ENCODE measurements at places on chromosomes 16 and 17.
A peak's percentile ranks its signal among the peaks of the same experiment; 100 is the strongest.

- DNase-seq, result no peak
Observed at GRCh38 chr17:77723909-77724875, 234.3 kb upstream of the TNRC6C start.

GRCh38 chr17:78933959-78934568 lies 8.9 kb upstream of the TIMP2 start:
- peak; percentile 90 for DNase-seq

GRCh38 chr16:29840240-29840639 lies 20.0 kb downstream of the MVP start:
- no peak for DNase-seq

- DNase-seq, result no peak
Observed at GRCh38 chr16:72480911-72481310, 309.0 kb upstream of the PMFBP1 start.

DNA sequence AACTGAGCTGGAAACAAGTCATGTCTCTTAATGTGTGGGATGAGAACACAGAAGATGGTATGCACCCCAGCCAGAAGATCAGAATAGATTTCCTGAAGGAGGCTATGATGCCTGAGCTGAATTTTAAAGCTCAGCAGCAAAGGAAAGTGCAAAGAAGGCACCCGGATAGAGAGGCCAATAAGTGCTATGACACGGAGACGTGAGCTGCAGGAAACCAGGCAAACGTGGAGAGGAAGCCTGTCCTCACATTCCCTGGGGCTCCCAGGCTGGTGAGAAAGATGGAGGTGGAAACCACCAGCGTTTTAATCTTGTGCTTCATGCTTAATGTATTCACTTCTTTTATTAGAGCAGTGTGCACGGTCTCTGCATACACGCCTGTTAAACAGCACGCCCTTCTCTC lies 302.1 kb downstream of the HAPSTR1 start:
- DNase-seq, result no peak

GRCh38 chr17:4531988-4532736 lies 23.0 kb downstream of the MYBBP1A start:
- DNase-seq, result no peak

Data from RCC 7860 (cell line).